ENCODE measurements at places on chromosomes 2 and 18.

DNA sequence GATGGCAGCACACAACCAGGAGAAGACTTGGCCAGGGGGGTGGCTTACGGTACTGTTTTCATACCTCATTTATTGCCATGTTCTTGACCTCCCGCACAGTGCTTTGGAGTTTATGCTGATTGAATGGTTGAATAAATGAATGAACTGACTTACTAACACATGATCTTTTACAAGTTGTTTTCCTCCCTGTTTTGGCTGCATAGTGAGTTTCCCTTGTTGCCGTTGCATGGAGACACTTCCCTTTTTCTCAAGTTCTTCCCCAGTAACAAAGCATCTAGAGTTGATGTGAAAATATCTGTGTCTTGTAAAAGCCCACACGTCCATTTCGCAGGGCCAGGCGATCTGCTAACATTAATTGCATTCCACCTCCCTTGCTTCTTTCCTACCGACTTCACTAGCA lies 35.7 kb upstream of the RAB1A start:
- DNase-seq: no peak

DNA sequence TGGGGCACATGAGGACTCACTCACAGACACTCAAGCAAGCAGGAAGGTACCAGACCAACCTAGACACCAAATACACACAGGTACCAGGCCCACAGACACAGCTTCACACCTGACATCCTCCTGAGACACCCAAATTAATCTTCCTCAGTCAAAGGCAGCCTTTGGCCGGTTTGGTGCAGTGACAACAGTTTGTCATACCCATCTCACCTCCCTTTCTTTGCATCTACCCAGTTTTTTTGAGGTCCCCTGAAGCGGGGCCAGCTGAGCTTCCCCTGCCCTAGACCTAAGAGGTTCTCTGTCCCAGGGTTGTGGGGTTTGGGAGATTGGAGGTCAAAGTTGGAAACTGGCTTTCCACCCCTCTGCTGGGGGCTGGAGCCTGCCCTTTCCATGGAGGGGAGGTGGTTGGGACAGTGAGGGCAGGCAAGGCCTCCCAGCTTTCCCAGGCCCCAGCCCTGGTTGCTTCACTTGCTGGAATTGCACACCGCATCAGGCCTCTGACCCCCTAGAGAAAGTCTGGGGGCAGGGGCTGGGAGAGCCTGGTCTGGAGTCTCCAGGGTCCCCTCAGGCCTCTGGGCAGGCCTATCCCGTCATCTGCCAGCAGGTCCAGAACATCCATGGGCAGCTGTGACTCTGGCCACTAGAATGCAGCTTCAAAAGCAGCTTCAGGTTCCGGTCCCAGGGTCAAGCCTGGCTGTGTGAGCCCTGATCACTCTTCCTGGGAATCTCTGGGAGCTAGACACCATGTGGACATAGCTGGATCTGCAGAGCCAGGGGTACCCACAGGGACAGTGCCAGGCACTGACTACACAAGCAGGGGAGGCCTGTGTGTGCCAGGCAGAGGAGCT lies 12.5 kb upstream of the TEX261 start:
- DNase-seq: no peak

GRCh38 chr18:22699629-22700028 lies 233.5 kb upstream of the RBBP8 start:
- DNase-seq: no peak

GRCh38 chr2:72367530-72368225 lies 220.0 kb upstream of the CYP26B1 start:
- peak; percentile 90 for DNase-seq

DNA sequence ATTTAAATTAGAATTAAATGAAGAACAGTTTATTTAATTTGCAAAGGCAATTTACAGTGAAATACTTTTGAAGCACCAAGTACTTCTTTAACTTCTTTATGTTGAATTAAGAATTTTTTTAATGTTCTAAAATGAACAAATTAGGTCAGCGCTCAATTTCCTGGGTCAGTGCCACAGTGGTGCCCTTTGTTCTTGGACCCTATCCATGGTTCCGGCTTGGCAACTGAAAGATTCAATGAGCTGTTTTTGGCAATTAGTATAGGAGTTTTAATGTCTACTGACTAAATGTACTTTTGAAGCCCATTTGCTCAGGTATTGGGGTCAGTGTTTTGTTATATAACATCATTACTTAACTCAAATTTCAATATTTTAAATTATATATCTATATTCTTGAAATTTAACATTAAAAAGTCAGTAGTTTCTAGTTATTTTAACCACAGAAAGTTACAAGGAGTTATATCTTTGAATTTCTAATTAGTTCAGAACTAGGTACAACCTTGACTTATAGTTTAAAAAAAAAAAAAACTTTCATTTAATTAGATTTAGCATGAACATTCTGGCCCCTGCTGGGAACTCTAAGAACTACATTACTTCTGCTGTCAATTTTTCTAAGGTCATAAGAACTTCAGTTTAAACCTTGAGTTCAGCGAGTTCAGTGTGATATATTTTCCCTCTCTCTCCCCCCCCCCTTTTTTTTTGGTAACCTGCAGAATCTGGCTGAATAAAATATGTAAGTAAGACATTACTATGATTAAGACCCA lies 7.6 kb upstream of the MSTN start:
- peak; percentile 75 for DNase-seq

DNA sequence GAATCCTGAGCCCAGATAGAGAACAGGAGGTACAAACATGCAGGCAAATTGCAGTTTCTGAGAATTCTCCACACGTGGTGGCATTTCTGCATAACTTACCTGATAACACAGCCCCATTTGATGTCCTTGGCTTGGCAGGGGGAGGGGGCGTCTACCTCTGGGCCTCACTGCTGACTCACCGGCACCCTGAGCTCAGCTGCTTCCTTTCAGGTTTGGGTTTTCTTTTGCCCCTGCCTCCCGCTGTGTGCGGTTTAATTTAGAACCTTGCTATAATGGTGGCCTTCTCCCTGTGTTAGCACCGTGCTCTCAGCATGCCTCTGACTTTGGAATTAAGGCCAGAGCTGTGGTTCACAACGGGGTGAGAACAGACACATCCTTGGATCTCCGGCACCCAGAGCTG lies 4.4 kb downstream of the CTIF start:
- no peak for DNase-seq

- DNase-seq: peak; percentile 44
Measured at GRCh38 chr2:167127135-167127534, 238.9 kb downstream of the XIRP2 start.

- DNase-seq: no peak
Measured at GRCh38 chr2:61196671-61197070, 34.7 kb downstream of the C2orf74 start.

DNA sequence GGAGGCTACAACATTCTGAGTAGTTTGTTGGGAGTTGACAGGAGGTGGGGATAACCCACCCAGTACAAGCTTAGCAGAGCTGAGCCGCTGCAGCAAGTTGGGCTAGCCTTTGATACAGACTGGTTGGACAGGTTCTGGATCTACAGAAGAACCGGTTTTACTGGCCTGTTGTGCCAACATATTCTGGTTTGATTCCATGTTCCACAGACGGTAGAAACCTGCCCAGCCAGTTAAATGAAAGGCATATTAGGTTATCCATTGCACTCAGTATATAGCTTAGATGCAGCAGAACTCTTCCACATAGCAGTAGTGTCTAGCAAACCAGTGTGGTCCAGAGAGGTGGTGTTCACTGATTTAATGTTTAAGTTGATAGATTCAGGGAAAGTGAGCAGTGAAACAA lies 19.3 kb upstream of the RBBP8 start:
- no peak for DNase-seq

- peak; percentile 79 for DNase-seq
Measured at GRCh38 chr18:23703057-23703986, 14.1 kb downstream of the LAMA3 start.

GRCh38 chr2:100416935-100417710 lies at the start of gene CHST10:
Gene CHST10 (minus strand): TSS chr2:100417668. CDS start chr2:100406675, 10,993 bp downstream.
- peak; percentile 28 for DNase-seq

DNA sequence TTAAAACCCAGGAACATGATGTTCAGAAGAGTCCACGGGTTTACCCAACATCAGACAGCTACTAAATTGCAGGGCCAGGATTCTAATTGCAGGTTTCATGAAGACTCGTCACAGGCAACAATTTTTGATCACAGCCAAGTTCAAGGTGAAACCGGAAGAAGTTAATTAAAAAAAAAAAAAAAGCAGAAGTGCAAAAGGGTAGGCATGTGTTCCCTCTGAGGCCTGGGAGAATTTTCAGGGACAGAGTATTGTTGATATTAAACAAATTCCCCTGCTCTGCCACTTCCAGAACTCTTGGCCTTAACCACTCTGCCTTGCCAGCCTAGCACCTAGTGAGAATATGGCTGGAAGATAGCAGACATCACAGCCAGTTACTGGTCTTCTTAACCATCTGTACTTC lies 99.4 kb upstream of the TRIB2 start:
- DNase-seq: no peak

DNA sequence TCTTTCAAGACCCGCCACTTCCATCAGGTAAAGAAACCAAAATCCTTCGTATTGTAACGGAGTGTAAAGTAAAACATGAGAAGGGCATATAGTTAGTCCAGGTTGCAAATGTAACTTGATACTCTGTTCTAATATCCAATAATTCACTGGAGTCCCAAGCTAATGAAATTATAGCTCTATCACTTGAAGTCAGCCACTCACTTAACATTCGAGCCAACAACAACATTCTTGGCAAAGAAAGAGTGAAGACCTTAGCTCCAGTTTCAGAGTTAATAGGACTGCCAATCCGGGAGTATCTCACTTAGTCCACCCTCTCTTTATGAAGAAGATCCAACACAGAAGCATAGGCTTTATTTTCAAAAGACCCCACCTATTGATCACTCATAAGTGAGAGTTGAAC lies 298.0 kb upstream of the SOX11 start:
- no peak for DNase-seq

GRCh38 chr18:77608807-77609206 lies 359.2 kb downstream of the GALR1 start:
- no peak for DNase-seq

GRCh38 chr2:82657106-82657505 lies 1802.0 kb downstream of the SUCLG1 start:
- DNase-seq: no peak

DNA sequence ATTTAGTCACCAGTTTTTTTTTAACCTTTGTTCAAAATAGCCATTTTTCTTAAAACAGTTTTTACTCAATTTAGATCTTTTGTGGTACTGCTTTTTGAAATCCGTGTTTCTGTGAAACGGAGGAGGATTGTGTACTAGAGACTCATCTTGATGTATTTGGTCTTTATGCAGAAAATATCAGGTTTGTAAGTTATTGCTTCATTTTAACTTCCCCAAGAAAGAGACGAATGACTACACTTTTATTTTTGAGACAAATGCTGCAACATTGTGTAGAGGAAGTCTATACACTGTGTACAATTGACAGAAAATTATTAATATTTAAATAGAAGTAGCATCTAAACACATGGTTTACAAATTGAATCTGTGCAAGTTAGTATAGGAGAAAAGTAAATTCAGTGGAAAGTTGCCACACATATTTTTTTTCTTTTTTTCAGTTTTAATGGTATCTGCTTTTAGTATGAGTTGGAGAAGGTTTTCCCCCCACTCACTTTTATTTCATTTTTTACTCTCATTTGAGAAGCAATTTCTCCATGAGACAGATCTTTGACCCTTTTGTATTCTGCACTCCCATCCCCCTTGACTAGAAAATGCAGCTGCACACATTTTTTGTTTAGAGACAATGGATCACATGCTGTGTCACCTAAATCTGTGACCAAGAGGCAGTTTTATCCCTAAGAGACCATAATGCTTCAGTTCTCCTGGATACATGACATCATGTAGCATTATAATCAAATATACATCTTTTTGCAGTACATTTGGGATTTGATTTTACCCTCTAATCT lies 200.8 kb upstream of the STON1 start:
- no peak for DNase-seq

- DNase-seq: peak; percentile 22
Measured at GRCh38 chr18:58535340-58536201, 93.3 kb downstream of the ALPK2 start.

DNA sequence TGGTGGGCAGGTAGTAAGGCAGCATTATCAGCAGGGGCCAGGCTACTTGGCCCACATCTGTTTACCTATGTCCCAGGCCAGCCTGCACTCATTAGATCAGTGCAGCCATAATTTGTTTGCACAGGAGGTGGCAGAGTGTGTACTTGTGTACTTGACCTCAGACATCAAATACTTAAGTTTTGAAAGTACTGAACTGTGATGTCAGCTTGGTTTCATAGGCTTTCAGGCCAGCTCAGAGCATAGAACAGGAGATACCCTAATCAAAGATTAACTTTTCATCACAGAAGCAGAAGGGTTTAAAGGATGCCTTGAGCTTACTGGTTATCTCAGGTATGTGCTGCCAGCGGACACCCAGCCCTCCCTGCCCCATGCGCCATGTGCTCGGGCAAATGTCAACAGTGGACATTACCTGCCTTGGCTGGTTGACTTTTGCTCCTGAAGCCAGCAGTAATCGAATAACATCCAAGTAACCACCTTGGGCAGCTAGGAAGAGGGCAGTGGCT lies 33.2 kb downstream of the ANKRD29 start:
- DNase-seq: no peak

DNA sequence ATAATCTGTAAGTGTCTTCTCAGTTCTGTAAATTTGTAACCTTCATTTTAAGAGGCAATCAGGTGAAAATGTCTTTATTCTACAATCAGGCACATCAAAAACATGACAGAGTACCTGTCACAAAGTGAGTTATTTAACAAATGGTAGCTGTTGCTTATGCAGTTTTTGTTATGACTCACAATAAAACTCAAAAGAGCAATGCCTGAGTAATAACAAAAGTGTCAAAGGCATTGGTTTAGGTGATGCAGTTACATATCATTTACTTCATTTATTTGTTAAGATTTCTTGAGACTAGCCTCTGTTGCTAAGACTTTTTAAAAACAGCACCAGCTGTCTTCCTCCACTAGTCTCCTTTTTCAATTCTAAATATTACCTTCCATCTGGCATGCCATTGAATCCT lies 177.8 kb downstream of the KIAA1328 start:
- no peak for DNase-seq

- DNase-seq: peak; percentile 64
Measured at GRCh38 chr2:182229297-182229696, 197.5 kb downstream of the PDE1A start.

- no peak for DNase-seq
Measured at GRCh38 chr2:13545320-13545719, 828.6 kb downstream of the TRIB2 start.

GRCh38 chr2:162607915-162608314 lies 230.7 kb downstream of the KCNH7 start:
- no peak for DNase-seq

GRCh38 chr2:1078326-1078725 lies 127.7 kb downstream of the SNTG2 start:
- no peak for DNase-seq

GRCh38 chr2:20326163-20326780 lies 24.4 kb downstream of the PUM2 start:
- DNase-seq: peak; percentile 68

DNA sequence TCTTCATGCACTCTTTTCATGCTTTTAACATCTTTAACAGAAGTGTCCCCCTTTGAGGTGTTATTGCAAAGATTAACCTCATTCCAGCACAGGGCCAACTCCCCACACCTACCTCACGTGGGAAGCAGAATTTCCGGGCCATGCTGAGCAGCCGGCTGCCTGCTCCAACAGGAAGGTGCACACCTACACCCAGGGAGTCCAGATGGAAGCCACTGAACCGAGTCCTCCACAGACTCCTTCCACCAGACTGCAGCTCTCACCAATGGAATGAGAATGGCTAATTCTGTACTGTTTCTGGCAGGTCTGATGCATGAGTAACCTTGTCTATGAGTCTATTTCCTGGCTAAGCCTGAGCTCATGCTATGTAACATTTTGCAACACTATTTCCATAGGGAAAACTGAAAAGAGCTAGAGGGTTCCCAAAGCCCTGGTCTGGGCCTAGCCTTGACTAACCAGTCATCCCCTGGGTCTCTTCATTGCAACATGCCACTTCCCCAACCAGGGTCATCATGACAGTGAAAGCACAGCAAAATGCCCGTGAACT lies 11.0 kb downstream of the ERFE start:
- DNase-seq: peak; percentile 98

- no peak for DNase-seq
Measured at GRCh38 chr2:194822097-194822496, 834.9 kb upstream of the SLC39A10 start.
